AG10803 (cell line): ENCODE measurements at places on chromosomes 3 and 15.

- DNase-seq, result no peak
These were observed 12.4 kb downstream of the ATR start for GRCh38 chr3:142566096-142566495.

- DNase-seq, result peak; percentile 30
These were observed 102.9 kb upstream of the RAD18 start for GRCh38 chr3:9066141-9066540.

DNA sequence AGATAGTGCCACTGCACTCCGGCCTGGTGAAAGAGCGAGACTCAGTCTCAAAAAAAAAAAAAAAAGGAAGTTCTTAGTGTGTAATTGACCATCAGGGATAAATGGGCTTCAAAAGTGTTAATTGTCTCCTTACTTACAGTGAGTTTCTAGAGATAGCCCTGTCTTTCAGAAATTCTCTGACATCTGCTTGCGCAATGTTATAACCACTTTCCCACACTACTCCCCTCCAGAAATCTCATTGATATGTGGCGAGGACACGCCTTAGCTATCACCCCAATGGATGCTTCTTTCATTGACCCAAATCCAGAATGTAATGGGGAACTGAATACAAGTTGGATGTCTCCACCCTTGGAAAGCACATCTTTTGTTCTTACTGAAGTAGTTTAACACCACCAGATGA is 70.9 kb downstream of the GMPS start:
- DNase-seq, result peak; percentile 25

DNA sequence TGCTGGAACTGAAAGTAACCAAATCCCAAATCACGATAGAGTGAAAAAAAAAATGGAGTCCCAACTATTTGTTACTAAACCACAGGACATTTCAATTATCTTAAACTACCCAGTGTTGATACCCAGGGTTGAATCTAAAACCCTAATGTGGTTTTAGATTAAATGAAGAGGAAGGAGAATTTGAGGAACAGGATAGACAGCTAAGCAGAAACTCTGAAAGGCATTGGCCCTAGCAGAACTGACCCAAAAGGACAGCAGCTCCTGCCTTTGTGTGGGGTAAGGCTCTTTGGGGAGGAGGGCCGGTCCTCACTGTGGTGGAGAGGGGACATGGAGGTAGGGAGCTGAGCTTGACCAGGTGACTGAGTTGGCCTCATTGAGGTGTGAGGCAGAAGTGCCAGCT is 30.7 kb upstream of the SNRK start:
- DNase-seq, result no peak

DNA sequence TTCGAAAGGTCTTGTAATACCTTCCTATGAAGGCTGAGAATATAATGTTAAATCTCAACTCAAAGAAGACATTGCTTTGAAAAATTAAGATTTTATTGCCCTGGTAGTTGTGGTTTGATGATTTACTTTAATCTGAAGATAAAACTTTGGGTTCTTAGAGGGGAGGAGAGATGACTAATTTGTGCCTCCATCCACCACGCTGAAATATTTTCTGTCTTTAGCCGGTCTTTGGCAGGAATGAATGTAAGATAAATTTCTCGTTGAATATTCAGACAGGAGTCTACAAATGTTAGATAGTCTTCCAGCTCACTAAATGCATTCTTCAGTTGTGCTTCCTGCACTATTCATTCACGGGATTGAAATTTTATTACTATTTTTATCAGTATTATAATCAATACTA is 844.3 kb upstream of the NR2F2 start:
- no peak for DNase-seq
